ENCODE measurements at places on chromosomes 16 and 17.

GRCh38 chr17:41910701-41911391 lies 7.9 kb downstream of the ACLY start:
- no peak for DNase-seq

- DNase-seq = no peak
Measured at GRCh38 chr17:1999557-2000251, 25.4 kb downstream of the RTN4RL1 start.

GRCh38 chr17:31654936-31655335 lies 204.1 kb downstream of the COPRS start:
- no peak for DNase-seq

DNA sequence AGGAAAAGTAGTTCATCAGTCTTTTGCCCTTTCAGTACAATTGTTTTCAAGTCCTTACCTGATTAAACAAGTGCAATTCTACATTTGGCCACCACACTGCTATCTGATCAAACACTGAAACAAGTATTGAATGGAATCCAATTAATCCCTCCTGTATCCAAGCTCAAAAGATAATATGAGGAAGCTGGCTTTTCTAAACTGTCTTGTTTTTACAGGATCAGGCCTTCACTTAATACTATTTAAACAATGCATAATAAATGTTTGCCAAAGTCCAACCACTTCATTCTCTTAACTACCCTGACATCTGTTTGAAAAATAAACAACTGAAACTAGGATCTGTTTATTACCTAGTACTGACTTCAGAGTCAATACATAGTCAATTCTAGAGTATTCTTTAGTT lies 131.6 kb downstream of the MRTFB start:
- DNase-seq = no peak

GRCh38 chr17:17060930-17061329 lies 18.7 kb downstream of the MPRIP start:
- no peak for DNase-seq
